Activated naive CD8-positive, alpha-beta T cell treated with anti-CD3 and anti-CD28 coated beads, Interleukin-2, amount 10 ng/mL, durations not matched to agents 7 days and 5 days (primary cell): ENCODE measurements at places on chromosomes 13 and 19. TPM values are rescaled to one million over a fixed set of nuclear protein-coding genes. Genes with fewer than 3 reads are reported as not detected.

DNA sequence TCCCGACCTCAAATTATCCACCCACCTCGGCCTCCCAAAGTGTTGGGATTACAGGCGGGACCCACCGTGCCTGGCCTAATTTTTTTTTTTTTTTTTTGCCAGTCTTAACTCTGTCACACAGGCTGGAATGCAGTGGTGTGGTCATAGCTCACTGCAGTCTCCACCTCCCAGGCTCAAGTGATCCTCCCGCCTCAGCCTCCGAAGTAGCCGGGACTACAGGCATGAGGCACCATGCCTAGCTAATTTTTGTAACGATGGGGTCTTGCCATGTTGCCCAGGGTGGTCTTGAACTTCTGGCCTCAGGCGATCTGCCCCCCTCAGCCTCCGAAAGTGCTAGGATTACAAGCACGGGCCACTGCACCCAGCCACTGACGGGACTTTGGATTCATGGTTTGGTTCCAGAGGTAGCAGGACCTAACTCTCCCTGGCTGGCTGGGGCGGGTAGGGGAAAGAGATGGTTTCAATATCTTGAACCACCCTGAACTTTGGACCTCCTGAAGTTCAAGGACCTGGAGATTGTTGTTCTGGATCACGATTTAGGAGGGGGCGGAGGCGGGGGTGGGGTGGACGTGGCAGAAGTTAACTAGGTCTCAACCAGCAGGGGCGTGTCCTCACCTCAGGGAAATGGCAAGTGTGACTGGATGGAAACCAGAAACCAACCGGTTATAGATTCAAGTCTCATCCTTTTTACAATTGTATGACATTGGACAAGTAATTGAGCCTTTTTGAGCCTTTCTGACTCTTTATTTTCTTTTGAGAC, 40.8 kb downstream of the IER2 start:
- peaks cover 22% of the 10 kb centered on the region for H3K4me1 ChIP-seq
- H3K27me3 ChIP-seq = no peaks in the 10 kb centered on the region
- no peak overlapping the region for H3K4me3 ChIP-seq

GRCh38 chr13:99956473-99957349, 14.9 kb downstream of the ZIC5 start:
- peak; percentile 44 for DNase-seq
- peaks cover 2% of the 10 kb centered on the region for H3K36me3 ChIP-seq
- H3K27me3 ChIP-seq = peaks cover 87% of the 10 kb centered on the region

DNA sequence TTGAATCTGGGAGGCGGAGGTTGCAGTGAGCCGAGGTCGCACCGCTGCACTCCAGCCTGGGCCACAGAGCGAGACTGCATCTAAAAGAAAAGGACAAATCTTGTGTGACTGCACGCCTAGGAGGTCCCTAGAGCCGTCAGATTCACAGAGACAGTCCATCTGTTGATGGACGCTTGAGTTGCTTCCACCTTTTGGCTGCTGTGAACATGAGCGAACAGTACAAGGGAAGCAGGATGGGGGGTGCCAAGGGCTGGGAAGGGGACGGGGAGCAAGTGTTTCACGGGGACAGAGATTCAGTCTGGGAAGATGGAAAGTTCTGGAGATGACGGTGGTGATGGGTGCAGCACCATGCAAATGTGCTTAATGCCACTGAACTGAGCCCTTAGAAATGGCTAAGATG, 78.7 kb downstream of the GNG7 start:
- DNase-seq = no peak
- peaks cover 7% of the 10 kb centered on the region for H3K36me3 ChIP-seq
- peaks cover 38% of the 10 kb centered on the region for H3K4me1 ChIP-seq
- H3K27ac ChIP-seq = peak overlapping the region; percentile 46
- H3K4me3 ChIP-seq = no peak overlapping the region

DNA sequence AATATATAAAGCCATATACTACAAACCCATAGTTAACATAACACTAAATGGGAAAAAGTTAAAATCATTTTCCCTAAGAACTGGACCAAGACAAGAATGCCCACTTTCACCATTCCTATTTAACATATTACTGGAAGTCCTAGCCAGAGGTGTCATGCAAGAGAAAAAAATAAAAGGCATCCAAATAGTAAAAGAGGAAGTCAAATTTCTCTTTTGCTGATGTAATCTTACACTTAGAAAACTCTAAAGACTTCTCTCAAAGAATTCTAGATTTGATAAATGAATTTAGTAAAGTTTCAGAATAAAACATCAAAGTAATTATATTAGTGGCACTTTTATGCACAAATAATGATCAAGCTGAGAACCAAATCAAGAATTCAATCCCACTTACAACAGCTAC, 678.9 kb upstream of the SLITRK5 start:
- no peak overlapping the region for H3K4me3 ChIP-seq
- H3K4me1 ChIP-seq = no peaks in the 10 kb centered on the region
- H3K27me3 ChIP-seq = no peaks in the 10 kb centered on the region
- no peak for DNase-seq

DNA sequence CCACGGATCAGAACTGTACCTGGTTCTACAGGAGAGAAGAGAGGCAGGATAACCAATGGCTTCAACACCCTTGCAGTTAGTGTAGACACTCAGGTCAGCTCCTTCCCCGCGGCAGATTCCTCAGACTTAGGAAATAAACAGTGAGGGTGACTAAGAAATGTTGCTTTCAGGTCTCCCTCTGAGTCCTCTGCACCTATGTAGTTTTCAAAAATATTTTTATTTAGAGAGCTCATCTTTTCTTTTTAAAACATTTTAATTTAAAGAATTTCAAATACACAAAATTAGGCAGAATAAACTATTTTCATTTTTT, 195.2 kb downstream of the KLF12 start:
- H3K27me3 ChIP-seq = no peaks in the 10 kb centered on the region
- peaks cover 46% of the 10 kb centered on the region for H3K4me1 ChIP-seq
- no peak for DNase-seq
- H3K27ac ChIP-seq = no peak overlapping the region
- H3K4me3 ChIP-seq = no peak overlapping the region
- H3K36me3 ChIP-seq = peaks cover 18% of the 10 kb centered on the region

- H3K27ac ChIP-seq = peak overlapping the region; percentile 87
- peak overlapping the region; percentile 93 for H3K4me3 ChIP-seq
- H3K4me1 ChIP-seq = peaks cover 13% of the 10 kb centered on the region
- peaks cover 40% of the 10 kb centered on the region for H3K36me3 ChIP-seq
Measured at GRCh38 chr19:43934055-43934984, 762 bp downstream of the ZNF45 start.

DNA sequence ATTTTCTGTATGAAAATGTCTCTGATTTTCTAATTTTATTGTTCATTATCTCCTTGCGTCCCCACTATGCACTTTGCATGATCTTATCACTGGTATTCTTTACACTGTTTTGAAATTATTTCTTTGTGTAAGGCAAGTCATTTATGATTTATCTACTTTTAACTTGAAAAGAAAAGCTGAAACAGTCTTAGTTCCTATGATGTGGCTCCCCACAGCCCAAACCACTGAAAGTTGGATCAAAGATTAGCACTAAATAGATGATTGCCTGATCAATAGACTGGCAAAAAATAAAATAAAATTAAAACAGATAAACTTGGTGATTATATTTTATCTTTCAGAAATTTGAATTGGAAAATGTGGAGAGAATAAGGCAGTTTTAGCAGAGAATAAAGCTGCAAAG, 1101.9 kb downstream of the PCDH9 start:
- H3K27ac ChIP-seq = no peak overlapping the region
- no peak overlapping the region for H3K4me3 ChIP-seq
- no peak for DNase-seq

GRCh38 chr19:40241809-40242384, 15.4 kb upstream of the CCNP start:
- H3K36me3 ChIP-seq = peaks cover 5% of the 10 kb centered on the region
- H3K4me1 ChIP-seq = no peaks in the 10 kb centered on the region
- no peak overlapping the region for H3K27ac ChIP-seq

DNA sequence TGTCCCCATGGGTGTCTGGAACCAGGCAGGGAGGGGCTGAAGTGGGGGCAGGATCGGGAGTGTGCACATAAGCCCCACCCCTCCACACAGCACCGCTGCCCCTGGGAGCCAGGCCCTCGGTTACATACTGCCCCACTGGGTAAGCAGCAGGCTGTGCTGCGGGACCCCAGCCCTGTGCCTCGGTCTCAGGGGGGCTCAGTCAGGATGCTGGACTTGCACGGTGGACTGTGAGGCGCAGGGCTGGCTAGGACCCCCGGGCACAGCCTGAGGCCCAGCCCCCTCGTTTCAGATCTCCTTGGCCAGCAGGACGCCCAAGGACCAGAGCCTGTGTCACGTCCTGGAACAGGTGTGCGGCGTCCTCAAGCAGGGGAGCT, 16.3 kb downstream of the MPND start:
- no peaks in the 10 kb centered on the region for H3K4me1 ChIP-seq
- H3K27me3 ChIP-seq = no peaks in the 10 kb centered on the region
- no peak overlapping the region for H3K27ac ChIP-seq
- H3K4me3 ChIP-seq = no peak overlapping the region
- peak; percentile 31 for DNase-seq
- peaks cover 5% of the 10 kb centered on the region for H3K36me3 ChIP-seq

GRCh38 chr19:19296953-19297689, 23.2 kb downstream of the SUGP1 start:
- peaks cover 24% of the 10 kb centered on the region for H3K36me3 ChIP-seq
- no peak for DNase-seq
- no peak overlapping the region for H3K27ac ChIP-seq
- H3K4me3 ChIP-seq = no peak overlapping the region
- H3K4me1 ChIP-seq = no peaks in the 10 kb centered on the region

GRCh38 chr13:21212138-21212775, 35.8 kb downstream of the MRPL57 start:
- H3K4me1 ChIP-seq = no peaks in the 10 kb centered on the region
- peaks cover 55% of the 10 kb centered on the region for H3K27me3 ChIP-seq
- no peaks in the 10 kb centered on the region for H3K36me3 ChIP-seq
- no peak for DNase-seq
- no peak overlapping the region for H3K4me3 ChIP-seq

GRCh38 chr13:41568143-41568971, 111.0 kb downstream of the RGCC start:
- no peaks in the 10 kb centered on the region for H3K27me3 ChIP-seq
- no peak for DNase-seq
- no peak overlapping the region for H3K27ac ChIP-seq

The MEGF8 gene
- total RNA-seq = 8.5 TPM

The UBL5 gene
- 310 TPM for total RNA-seq

The ZNF93 gene
- 22.2 TPM for total RNA-seq
